Kidney (tissue), 22 donors: ENCODE measurements at places on chromosomes 2 and 18. TPM values are rescaled to one million over a fixed set of nuclear protein-coding genes. Genes with fewer than 3 reads are reported as not detected.
A peak's percentile ranks its signal among the peaks of the same experiment; 100 is the strongest.

DNA sequence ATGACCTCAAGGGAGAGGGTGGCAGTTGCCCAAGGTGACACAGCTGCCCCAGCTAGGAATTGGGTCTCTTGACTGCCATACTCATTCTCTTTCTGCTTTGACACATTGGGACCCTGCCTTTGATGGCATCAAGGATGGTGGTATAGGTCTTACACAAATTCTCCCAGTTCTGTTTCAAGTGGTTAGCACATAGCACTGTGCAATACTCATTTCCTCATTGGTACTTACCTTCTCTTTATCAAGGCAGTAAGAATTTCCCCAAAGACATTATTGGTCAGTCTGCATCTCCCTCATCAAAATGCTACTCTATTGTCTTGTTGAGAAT lies 35.9 kb upstream of the CCDC93 start:
- no peak for DNase-seq

DNA sequence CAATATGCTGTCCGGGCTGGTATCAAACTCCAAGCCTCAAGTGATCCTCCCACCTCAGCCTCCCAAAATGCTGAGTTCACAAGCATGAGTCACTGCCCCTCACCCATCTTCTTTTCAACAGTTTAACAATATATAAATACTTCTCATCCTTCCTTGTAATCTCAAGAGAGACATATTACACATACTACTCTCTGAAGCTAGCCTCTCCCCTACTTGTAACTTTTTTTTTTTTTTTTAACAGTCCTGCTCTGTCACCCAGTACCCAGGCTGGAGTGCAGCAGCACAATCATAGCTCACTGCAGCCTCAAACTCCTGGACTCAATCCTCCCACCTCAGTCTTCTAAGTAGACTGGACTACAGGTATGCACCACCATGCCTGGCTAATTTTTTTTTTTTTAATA lies 5.7 kb downstream of the GFPT1 start:
- DNase-seq = no peak

GRCh38 chr2:172924097-172924660 lies 151.5 kb upstream of the MAP3K20 start:
- no peak for DNase-seq

GRCh38 chr2:124824441-124824840 lies 799.4 kb downstream of the CNTNAP5 start:
- no peak for DNase-seq

DNA sequence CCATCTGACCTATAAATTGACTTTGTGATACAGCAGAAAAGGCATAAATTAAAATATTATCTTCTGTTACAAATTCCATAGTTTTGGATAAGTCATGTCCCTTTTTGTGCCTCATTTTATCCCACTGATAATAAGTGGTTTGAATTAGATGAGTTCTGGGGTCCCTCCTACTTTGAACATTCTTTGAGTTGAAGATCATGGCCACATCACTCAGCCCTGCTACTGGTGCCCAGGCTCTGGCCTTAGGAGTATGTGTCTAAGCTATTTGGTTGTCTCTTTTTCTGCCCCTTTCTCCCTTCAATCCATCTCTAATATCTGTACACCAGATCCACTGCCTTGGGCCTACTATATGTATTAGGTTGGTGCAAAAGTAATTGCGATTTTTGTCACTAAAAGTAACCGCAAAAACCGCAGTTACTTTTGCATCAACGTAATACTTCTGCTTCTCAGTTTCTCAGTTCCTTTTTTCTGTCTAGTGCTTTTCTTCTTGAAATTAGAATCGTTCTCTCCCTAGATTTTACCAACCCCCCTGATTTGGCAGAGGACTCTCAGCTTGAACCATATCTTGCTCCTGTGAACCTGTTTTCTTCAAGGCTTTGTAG lies 362.5 kb upstream of the TNP1 start:
- DNase-seq = no peak

GRCh38 chr18:35803551-35803950 lies 168.9 kb upstream of the RMP24 start:
- DNase-seq = no peak

DNA sequence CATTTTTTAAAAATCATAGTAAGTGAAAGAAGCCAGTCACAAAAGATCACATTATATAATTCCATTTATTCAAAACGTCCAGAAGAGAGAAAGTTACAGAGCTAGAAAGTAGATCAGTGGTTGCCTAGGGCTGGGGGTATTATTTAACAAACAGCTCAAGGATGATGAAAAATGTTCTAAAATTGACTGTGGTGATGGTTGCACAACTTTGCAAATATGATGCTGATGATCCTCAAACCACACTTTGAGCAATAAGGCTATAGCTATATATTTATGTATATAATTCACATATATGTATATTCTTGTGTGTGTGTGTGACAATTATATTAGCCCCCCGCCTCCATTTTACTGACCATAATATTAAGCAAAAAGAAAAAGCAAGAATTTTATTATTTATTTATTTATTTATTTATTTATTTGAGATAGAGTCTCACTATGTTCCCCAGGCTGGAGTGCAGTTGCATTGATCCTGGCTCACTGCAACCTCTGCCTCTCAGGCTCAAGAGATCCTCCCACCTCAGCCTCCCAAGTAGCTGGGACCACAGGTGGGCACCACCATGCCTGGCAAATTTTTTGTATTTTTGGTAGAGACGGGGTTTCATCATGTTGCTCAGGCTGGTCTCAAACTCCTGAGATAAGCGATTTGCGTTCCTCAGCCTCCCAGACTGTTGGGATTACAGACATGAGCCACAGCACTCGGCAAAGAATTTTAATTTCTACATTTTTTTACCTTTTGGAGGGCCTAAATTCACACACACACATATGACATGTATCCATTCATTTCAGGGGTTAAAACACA lies 1.9 kb downstream of the WDR12 start:
- no peak for DNase-seq

- peak; percentile 61 for DNase-seq
Measured at GRCh38 chr2:191453761-191454160, 208.6 kb downstream of the MYO1B start.

- DNase-seq = peak; percentile 90
Measured at GRCh38 chr2:113212245-113213060, 38.7 kb downstream of the PSD4 start.

DNA sequence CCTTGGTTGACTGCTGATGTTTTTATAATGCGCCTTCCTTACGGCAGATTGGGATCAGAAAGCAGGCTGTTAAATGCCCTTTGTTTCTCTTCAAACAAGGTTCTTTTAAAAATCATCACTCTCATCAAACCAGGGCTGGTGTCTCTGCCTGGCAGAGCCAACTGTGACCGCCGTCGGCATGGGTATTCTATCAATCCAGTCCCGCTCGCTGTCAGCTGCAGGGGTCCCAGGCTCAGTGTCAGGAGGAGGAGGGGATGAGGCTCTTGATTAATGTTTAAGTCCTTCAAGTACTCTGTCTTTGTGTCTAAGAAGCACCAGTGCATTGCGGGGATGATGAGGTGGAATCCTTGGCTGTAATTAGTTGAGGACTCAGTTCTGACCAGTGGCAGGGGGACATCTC lies 348.1 kb downstream of the RNF144A start:
- peak; percentile 84 for DNase-seq

DNA sequence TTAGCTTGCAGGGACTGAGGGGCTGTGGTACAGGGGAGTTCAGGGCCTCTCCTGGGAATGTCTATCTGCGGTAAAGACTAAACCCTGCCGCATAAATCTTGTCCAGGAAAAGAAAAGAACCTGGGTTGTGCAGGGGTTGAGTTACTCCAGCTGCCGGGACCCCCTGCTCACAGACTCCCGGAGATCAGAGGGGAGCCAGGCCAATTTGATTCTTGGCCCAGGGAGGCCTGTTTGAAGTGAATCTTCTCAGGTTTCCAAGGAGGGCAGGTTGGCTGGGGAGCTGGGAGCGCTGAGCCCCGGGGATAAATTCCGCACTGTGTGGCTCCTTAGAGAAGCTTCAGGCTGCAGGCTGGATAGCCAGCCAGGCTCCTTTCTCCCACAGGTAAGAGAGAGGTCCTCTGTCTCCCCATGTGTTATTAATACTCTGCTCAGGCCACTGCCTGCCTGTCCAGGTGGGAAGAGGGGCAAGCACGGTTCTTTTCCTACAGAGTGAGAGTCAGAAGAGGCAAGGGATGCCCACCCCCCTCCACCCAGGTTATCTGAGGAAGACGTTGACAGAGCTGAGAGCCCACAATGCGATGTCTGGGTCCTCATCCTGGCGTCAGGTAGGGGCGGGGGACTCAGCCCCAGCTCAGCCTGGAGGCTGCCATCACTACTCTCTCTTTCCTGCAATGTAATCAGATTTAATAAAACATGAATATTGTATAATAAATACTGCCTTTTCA lies 82.7 kb downstream of the LONRF2 start:
- peak; percentile 92 for DNase-seq

DNA sequence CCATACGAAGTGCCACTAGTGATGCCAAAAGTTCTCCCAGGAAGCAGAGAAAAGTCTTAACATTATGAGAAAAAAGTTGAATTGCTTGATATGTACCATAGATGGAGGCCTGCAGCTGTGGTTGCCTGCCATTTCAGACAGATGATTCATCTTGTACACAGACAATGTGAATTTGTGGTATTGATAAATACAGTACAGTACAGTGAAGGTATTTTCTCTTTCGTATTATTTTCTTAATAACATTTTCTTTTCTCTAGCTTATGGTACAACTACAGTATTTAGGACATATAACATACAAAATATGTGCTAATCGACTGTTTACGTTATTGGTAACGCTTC lies 33.6 kb upstream of the VWC2L start:
- no peak for DNase-seq

DNA sequence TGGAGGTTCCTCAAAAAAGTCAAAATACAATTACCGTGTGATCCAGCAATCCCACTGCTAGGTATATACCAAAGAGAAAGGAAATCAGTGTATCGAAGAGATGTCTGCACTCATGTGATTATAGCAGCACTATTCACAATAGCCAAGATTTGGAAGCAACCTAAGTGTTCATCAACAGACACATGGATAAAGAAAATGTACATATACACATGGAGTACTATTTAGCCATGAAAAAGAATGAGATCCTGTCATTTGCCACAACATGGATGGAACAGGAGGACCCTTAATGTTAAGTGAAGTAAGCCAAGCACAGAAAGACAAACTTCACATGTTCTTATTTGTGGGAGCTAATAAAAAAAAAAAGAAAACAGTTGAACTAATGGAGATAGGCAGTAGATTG lies 78.7 kb downstream of the DGKD start:
- no peak for DNase-seq

GRCh38 chr2:197152451-197153228 lies 157.9 kb downstream of the ANKRD44 start:
- no peak for DNase-seq

- DNase-seq = no peak
Measured at GRCh38 chr2:204909791-204910190, 364.5 kb downstream of the PARD3B start.

DNA sequence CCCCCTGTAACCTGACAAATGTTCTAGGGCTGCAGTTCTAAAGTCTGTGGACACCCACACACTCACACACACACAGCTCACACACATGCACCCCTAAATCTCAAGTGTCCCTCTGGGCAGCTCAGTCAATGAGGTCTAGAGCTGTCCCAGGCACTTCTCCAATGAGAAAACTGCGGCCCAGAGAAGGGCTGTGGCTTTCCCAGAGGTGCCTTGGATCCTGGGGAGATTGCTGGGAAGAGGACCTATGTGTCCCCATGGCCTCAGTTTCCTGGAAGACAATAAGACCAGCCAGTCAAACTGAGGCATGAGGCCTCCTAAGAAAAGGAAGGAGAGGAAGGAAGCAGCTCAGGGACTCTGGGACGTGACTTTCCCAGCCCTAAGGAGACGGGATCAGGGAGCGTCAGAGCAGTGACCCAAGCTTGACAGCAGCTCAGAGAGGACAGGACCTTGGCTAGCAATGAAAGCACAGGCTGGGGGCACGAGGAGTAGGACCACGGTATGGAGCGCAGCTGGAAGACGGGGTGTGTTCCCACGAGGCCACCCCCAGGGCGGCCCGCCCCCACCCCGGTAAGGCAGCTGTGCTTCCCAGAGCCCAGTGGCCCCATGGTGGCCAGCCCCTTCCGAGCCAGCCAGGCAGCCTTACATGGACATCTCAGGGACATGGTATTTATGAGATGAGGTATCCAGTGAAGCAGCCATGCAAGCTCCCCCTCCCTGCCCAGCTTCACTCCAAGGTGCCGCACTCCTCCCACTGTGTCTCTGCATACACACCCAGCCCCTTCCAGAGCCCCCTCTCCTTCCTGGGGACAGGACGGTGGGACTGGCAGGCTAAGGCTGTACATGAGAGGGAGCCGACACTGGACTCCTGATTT lies 46.0 kb downstream of the TNS1 start:
- peak; percentile 47 for DNase-seq

DNA sequence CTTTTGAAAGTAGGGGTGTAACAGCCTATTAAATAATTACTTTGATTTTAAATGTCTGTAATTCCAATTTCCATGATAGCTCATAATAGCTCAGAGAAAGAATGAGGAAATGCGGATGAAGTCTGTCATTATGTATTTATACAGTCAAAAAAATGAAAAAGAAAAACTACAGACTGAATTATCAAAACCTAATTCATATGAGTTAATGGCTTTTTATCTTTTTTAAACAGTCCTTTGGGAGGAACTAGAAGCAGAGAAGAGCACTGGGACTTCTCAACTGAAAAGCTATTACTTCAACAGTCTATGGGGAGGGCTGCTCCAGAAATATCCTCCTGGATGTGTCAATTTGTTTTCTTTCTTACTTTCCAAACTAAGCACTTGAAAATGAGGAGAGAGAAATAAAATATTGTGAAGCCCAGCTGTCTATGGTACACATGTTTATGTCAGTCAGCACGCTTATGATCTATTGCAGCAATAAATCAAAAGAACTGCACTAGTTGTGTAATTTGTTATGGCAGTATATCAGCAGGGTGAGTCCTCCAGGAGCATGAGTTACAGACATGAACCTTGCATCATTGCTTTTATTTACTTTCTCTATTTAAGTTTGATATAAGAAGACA lies 1550.2 kb downstream of the LRP1B start:
- no peak for DNase-seq

DNA sequence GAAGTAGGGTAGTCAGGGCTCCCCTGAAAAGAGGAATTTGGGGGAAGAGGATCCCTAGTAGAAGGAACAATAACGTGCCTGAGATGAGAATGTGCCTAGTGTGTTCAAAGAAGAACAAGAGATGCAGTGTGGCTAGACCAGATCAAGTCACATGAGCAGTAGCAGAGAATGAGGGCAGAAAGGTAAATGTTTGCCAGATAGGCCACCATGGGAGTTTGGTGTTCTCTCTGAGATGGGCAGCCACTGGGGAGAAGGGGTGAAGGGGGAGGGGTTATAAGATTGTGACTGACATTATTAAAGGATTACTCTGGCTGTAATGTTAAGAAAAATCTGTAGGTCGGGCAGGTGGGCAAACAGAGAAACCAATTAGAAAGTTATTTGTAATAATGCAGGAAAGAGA lies 166.0 kb downstream of the LCLAT1 start:
- DNase-seq = no peak

Gene STPG4
- not detected for total RNA-seq

Gene TMEM198
- total RNA-seq = 4.5 TPM

Gene QPCT
- total RNA-seq = 16.6 TPM

Gene ITGB1BP1
- total RNA-seq = 67.1 TPM

Gene ALPP
- not detected for total RNA-seq

Gene CTLA4
- 2.0 TPM for total RNA-seq

Gene NMUR1
- total RNA-seq = 0.94 TPM
